Activated naive CD8-positive, alpha-beta T cell treated with anti-CD3 and anti-CD28 coated beads, Interleukin-2, amount 50 U/mL, for 16 hours (primary cell): ENCODE measurements at places on chromosomes 13 and 19.

- DNase-seq = peak; percentile 47
Observed at GRCh38 chr19:35346193-35347052, 1.3 kb upstream of the FFAR1 start.

DNA sequence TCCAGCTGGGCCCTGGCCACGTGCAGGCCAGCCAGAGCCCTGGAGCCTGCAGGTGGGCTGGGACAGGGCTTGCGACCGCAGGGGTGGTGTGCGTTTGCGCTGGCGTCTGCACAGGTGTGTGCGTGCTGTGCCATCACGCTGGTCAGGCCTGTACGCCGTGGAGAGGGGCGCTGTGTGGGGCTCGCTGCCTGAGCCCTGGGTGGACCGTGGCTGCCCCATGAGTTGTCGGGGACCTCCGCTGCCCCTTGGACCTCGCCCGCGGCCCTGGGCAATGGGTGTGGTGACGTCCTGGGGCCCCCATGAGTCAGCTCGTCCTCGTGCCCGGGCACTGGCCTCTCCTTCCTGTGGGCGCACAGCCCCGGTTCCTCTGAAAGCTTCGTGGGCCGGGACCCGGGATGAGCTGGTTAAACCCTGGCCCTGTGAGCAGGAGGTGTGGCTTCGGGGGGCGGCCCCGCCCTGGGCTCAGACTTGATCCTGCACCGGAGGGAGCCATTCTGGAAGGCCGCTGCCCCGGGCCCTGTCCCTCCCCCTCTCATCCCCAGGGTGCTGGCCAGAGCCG is 6.8 kb downstream of the CSNK1G2 start:
- no peak for DNase-seq

DNA sequence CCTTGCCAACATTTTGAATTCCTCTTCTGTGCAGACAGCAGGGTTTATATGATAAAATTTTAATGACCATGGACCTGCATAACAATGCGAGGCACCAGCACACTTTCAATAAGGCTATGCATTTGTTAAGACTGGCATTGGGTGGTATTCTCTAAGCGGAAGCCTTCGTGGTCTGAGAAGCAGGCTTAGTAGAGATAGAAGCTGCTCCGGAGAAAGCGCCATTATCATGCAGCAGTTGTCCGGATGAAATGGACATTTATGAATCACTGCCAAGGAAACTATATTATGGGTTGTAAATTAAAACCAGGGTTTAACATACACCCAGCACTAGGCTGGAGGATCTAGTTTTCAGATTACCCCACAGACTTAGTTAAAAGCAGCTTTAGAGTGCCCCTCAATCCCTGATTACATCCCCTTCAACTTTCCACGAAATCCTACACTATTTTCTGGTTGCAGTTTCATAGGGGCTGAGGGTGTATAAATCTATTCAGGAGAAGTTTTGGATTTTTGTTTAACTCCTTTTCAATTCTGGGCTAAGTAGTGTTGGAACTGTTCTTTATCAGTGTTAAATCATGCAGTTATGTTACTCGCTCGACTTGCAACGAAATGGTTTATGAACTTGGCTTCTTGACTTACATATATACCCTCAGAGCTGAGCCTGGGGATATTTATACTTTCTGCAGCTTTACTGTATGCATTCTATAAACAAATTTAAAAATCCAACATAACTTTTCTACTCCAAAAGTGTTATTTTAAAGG is 193.3 kb downstream of the PCDH9 start:
- DNase-seq = no peak

GRCh38 chr13:111469916-111470506 is 149.6 kb downstream of the TEX29 start:
- DNase-seq = no peak

DNA sequence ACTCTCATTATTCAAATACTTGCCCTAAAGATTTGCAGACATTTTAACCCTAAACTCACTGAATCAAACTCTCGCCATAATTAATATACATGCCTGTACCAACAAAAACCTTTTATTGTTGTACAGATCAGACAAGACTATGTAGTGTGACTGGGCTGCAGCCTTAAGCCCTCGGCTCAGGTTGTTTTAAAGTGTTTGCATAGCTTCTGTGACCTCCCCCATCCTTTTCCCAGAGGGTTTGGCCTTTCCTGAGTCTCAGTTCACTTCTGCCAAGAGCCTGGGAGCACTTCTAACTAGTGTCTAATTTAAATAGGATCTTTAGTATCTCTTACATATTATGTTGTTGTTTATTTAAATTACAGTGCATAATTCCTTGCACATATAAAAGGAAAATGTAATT is 158.2 kb downstream of the HS6ST3 start:
- no peak for DNase-seq

- no peak for DNase-seq
Observed at GRCh38 chr13:114286808-114287207, 5.4 kb downstream of the UPF3A start.

DNA sequence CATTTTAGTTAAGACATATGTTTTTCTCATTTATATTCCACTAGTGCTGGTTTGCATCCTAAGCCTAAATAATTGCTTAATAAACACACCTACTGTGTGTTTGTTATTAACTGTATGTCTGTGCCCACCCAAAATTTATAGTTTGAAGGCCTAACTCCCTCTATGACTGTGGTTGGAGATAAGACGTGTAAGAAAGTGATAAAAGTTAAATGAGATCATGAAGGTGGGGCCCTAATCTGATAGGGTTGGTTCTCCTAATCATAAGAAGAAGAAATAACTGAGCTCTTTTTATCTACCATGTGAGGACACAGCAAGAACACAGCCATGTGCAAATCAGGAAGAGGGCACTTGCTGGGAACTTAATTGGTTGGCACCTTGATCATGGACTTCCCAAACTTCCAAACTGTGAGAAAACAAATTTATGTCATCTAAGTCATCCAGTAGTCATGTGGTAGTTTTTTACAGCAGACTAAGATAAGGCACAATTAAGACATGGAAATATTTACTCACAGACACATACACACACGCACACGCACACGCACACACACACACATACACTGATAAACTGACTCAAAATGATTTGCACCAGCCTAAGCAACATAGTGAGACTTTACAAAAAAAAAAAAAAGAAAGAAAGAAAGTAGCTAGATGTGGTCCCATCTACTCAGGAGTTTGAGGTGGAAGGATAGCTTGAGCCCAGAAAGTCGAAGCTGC is 662.1 kb downstream of the PCDH9 start:
- DNase-seq = no peak

- no peak for DNase-seq
Observed at GRCh38 chr19:10001899-10002298, 8.4 kb downstream of the COL5A3 start.

- no peak for DNase-seq
Observed at GRCh38 chr13:79935121-79935520, 405.8 kb downstream of the SPRY2 start.

- DNase-seq = no peak
Observed at GRCh38 chr19:1959928-1960589, 19.1 kb downstream of the CSNK1G2 start.
